ENCODE measurements at places on chromosomes 7 and 10. TPM values are rescaled to one million over a fixed set of nuclear protein-coding genes. Genes with fewer than 3 reads are reported as not detected.

The GPR141 gene
- 5.6 TPM for total RNA-seq

The ZNF316 gene
- 20.6 TPM for total RNA-seq

The HMX3 gene
- total RNA-seq: not detected

The AKR1D1 gene
- not detected for total RNA-seq

The PMPCB gene
- 30.8 TPM for total RNA-seq

The CYP3A4 gene
- 0.14 TPM for total RNA-seq

The MYL10 gene
- not detected for total RNA-seq

The ANKRD1 gene
- 3.3 TPM for total RNA-seq

The TCF7L2 gene
- 4.7 TPM for total RNA-seq

The VWA2 gene
- total RNA-seq: 2.8 TPM

The CCDC172 gene
- total RNA-seq: not detected

The PDE1C gene
- total RNA-seq: not detected

The KCNIP2 gene
- total RNA-seq: not detected

The SLC26A3 gene
- not detected for total RNA-seq

The SLC29A3 gene
- total RNA-seq: 2.9 TPM

The AFAP1L2 gene
- total RNA-seq: 8.0 TPM

The PLXNA4 gene
- total RNA-seq: not detected

The NAT16 gene
- not detected for total RNA-seq

The FAM25A gene
- total RNA-seq: 20.3 TPM

The TRIP6 gene
- 169 TPM for total RNA-seq

The NPTX2 gene
- total RNA-seq: not detected

The CDH23 gene
- 0.35 TPM for total RNA-seq

The CCNY gene
- 27.2 TPM for total RNA-seq

The PNLIPRP2 gene
- total RNA-seq: not detected

The SEMA3A gene
- total RNA-seq: 33.4 TPM

The DENND2A gene
- total RNA-seq: 0.42 TPM

The FKBP6 gene
- total RNA-seq: not detected

The IFIT1B gene
- total RNA-seq: not detected

The CDK1 gene
- total RNA-seq: 71.8 TPM

The H2BK1 gene
- not detected for total RNA-seq

The DRGX gene
- not detected for total RNA-seq

The NHLRC2 gene
- 36.3 TPM for total RNA-seq

The SFTPA1 gene
- not detected for total RNA-seq

The SPAM1 gene
- not detected for total RNA-seq

The KIAA1549 gene
- total RNA-seq: 1.7 TPM

The TMEM270 gene
- total RNA-seq: not detected

The OPN4 gene
- total RNA-seq: not detected

The MAGI2 gene
- 0.28 TPM for total RNA-seq

The GAD2 gene
- not detected for total RNA-seq

The WNT8B gene
- not detected for total RNA-seq

The CPA1 gene
- total RNA-seq: not detected

The RAB19 gene
- not detected for total RNA-seq

The FEZF1 gene
- not detected for total RNA-seq

The ANKRD30A gene
- total RNA-seq: not detected

The CYP17A1 gene
- not detected for total RNA-seq

The A1CF gene
- total RNA-seq: not detected

The PGAM1 gene
- total RNA-seq: 946 TPM

The SLC29A4 gene
- 1.3 TPM for total RNA-seq

The LGI1 gene
- not detected for total RNA-seq

The CFAP69 gene
- 0.49 TPM for total RNA-seq

Measured in airway epithelial cell (primary cell).